ENCODE measurements at places on chromosomes 1 and 21. TPM values are rescaled to one million over a fixed set of nuclear protein-coding genes. Genes with fewer than 3 reads are reported as not detected.

The KRTAP11-1 gene
- total RNA-seq, result not detected

The KRTAP21-2 gene
- total RNA-seq, result not detected

The ADAM30 gene
- total RNA-seq, result not detected

The S100A8 gene
- 0.32 TPM for total RNA-seq

The ZNF593OS gene
- not detected for total RNA-seq

The PTPN7 gene
- not detected for total RNA-seq

The CFHR3 gene
- total RNA-seq, result not detected

Data from bronchial smooth muscle cell (primary cell).